ENCODE measurements at places on chromosomes 3 and 15. TPM values are rescaled to one million over a fixed set of nuclear protein-coding genes. Genes with fewer than 3 reads are reported as not detected.

DNA sequence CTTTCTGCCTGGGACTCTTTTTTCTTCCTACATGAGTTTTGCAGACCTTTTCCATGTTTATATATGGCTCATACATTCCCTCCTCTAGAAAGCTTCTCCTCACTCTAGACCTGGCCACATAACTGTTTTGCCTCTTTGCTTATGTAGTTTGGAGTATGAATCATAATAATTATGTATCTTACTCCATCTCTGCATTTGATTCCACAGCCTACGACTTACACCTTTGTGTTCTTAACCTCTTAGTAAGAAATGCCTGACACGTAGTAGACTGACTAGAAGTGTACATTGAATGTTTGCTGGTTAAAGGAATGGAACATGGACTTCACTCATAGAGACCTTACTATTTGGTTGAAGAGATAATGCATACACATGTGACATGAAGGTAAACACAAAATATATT, 56.4 kb downstream of the MBNL1 start:
- no peak for DNase-seq

STX19 gene
- 1.9 TPM for total RNA-seq

DNA sequence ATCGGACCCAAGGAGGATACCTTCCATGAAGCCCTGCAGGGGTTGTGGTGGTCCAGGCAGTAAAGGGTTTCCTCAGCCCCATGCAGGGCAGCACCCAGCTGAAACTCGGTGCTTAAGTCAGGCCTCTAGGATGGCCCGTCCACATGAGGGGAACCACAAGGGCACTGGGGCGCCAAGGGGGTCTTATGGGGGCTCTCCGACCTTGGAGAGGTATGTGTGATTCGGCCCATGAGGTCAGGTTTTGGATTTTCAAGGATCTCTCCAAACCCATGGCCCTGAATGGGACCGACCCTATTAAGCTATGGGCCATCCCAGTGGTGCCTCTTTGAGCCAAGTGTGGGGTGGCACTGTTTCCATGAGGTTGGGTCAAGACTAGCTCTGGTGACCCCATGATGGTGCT, 233.3 kb downstream of the SNRPN start:
- no peak for DNase-seq

- DNase-seq = no peak
These were observed 40.5 kb downstream of the IMPG2 start for GRCh38 chr3:101279765-101280385.

INKA1 gene
- 0.75 TPM for total RNA-seq

AGTR1 gene
- 2.4 TPM for total RNA-seq

DNA sequence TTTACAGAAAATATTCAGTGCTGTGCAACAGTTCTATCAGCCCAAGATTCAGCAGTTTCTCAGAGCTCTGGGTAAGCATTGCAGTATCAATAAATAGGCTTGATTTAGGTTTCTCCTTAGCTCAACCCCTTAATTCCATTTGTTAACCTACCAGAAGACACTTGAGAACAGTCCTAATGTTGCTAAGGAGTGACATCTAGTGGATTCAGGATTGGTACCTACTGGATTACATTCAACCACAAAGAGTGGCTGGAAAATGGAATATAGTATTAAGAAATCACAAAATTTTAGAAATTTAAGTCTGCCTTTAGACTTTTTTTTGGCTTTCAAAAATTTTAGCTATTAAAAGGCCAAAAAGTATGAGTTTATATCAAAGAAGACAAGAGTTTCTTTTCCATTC, 34.7 kb downstream of the POLG start:
- DNase-seq = no peak

DNA sequence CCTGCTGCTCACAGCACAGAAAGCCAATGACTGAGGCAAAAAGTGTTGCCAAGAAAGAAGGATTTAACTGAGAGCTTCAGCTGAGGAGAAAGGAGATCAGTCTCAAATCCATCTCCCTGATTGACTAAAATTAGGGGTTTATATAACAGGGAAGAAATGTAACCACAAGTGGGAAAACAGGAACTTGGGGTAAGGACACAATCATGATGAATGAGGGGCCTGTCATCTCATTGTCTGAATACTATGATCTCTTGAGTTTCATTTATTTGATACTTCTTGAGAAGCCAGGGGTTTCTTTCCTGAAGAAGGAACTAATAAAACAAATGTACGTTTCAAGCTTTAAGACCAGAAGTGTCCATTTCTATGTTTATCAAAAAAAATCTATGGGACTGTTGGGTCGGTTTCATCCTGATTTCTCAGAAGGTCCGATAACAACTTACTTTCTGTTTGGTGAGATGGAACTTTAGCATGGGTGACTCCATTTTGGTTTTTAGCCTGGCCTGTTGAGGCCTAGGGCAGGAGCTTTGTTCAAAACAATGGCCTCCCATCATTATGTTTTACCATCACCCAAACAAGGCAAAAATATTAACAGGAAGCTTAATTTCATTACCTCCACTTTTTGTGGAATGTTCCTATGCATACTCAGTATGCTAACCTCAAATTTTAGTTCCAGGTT, 76.6 kb upstream of the PIAS1 start:
- DNase-seq = no peak

DNA sequence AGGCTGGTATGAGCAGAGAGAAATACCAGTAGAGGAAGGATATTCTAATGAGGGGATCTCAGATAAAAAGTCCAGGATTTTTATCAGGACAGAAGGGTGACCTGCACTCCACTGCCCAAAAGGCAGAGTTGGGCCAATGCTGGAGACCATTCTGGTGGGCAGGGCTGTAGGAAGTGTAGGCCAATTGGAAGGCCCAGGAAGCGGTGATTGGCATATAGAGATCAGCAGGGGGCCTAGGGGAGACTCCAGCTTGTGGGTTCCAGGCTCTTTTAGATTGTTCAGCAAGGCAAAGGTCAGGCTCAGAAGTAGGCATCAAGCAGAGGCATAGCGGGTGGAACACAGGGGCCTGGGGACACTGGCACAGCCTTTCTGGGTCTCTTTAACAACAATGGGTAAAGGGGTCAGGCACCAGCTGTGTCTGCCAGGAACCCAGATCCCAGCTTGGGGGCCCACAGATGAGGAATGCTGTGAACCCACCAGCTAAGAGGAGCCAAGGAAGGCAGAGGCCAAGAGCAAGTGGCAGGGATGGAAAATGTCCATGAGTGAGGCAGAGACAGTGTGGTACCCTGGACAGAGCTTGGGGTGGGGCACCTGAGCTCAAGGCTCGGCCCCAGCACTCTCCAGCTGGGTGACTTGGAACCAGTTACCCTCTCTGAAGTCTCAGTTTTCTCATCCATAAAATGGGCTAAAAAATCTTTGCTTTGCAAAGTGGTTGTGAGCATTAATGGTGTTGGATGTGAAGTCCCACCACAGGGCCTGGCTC, 27.0 kb upstream of the RASGRF1 start:
- DNase-seq = no peak

CLK3 gene
- total RNA-seq = 30.3 TPM

DNA sequence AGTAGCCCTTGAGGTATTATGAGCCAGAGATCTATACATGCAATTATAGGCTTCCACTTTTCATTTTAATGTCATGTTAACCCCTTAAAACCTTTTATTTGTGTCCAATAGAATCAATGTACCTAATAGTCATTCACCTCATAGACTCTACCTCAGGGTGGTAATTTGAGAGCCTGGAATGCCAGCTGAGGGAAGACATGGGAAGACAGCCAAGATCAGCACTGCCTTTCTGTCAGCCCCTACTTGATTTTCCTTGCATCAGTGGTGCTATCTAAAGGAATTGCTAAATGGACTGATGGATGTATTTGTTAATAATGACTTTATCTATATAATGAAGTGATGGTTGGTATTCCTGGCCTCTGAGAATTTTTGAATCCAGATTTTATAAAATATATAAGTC, 113.3 kb upstream of the GBE1 start:
- DNase-seq = no peak

MAN2C1 gene
- total RNA-seq = 73.5 TPM

GRCh38 chr3:110811050-110811449, 260.6 kb upstream of the NECTIN3 start:
- no peak for DNase-seq

DNA sequence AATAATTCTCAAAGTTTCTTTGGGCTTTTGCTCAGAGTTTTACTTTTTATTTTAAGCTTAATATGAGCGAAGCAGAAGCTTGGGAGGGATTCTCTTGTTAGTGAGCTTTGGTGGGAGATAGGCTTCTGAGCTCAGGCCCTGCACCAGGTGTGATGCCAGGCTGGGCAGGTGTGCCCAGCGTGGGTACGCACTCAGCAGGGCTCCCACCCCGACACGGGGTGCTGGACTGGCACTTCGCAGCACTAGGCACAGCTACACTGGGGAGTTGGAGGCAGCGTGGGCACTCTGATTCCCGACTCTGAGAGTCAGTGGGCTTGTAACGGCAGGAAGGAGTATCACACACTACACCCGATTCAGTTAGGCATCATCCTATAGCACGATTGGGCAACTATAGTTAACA, 244.0 kb downstream of the KLF13 start:
- DNase-seq = no peak

DNA sequence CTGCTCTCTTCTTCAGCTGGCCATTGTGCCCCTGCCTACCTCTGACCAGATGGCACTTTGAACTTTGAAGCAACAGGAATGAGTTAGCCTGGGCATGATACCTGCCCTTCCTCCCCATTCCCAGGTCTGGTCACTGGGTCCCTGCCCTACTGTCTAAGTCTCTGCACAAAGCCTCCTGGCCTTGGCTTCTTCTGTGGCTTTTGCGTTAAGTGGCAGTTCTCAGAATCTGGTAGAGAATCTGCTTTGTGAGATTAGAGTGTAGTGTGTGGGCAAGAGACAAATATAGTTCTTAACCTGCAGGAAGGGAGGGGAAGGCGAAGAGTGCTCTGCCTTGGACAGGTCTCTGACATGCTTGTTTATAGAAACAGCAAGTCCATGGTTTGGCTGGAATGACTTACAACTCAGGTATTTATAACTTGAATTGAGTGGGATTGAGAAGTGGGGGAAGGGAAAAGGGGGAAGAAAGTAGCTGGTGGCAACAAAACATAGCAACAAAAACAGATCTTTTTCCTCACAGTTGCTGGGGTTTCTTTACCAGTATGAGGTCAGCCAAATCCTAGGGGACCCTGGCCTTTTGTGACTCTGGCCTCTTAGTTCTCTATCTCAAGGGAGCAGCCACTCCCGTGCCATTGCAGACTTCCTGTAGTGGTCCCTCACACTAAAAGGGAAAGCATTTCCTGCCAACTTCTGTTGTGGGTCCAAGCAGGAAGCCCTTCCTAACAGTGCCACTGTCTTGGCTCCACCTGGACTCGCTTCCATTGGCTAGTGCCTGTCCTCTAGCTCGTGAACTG, 16.7 kb downstream of the MAPKBP1 start:
- no peak for DNase-seq

DNA sequence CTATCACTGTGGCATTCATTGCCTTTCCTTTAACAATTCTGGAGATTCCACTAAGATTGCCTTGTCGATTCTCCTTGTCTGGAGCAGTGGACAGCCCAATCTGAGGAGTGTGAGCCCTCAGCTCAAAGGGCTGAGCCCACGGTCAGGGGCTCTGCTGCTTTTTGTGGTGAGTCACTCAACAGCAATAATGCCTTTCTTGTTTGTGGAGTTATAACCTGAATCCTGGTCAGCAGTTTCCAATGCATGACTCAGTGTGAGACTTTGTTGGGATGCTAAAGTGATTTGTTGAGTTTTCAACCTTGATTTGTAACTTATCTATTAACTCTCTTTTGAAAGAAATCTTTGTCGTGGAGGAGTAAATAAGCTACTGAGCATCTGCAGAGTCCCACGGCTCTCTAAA, 183.5 kb downstream of the TJP1 start:
- no peak for DNase-seq

CPN2 gene
- total RNA-seq = not detected

GRCh38 chr3:155080692-155081091, 573 bp downstream of the MME start:
- DNase-seq = no peak

- DNase-seq = no peak
These were observed 63.8 kb upstream of the ANKRD34C start for GRCh38 chr15:79218588-79219200.

SMAD3 gene
- total RNA-seq = 24.0 TPM

GRCh38 chr3:113516115-113516505, 1.2 kb upstream of the SPICE1 start:
- no peak for DNase-seq

DNA sequence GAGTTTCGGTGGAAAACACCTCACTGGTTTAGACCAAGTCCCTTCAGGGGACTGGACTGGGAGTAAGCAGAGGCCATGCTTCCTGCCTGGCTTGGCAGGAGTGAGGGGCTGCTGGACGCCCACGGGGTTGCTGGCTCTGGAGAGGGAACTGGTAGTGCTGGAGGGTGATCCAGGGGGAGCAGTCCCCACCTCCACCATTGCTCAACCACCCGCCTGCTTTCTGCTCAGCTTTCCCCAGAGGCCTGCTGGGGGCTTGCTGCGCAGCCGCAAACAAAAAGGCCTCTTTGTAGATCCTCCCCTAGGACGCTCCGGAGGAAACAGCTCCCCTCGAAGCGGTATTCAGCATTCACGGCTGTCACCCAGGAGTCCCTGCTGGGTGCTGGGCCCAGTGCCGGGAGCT, 33.5 kb downstream of the EBLN2 start:
- no peak for DNase-seq

DNA sequence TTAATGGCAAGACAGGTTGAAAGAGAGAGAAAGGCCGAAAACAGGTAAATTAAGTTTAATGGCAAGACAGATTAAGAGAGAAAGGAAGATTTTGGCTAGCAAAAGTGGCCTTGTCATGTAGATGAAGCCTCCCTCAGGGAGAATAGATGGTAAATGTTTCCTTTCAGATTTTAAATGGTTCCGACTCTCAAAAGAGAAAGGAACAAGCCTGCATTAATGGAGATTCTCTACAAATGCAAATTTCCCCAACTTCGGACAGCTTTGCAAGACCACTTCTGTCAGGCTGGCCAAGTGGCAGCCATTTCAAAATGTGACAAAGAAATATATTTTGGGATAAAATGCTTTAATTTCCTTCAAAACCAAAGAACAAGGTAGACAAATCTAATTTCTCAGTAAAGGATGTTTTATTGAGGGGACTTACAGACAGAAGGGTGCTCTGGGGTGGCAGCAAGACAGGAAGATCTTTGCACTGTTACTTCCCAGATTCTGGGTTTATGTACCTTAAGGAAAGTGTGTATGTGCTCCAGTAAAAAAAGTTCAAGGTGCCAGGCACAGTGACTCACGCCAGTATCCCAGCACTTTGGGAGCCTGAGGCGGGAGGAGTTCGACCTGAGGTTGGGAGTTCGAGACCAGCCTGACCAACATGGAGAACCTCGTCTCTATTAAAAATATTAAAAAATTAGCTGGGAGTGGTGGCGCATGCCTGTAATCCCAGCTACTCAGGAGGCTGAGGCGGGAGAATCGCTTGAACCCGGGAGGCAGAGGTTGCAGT, 626.3 kb upstream of the NAALADL2 start:
- no peak for DNase-seq

- DNase-seq = no peak
These were observed 173.3 kb downstream of the RBMS3 start for GRCh38 chr3:29454161-29454611.

DNA sequence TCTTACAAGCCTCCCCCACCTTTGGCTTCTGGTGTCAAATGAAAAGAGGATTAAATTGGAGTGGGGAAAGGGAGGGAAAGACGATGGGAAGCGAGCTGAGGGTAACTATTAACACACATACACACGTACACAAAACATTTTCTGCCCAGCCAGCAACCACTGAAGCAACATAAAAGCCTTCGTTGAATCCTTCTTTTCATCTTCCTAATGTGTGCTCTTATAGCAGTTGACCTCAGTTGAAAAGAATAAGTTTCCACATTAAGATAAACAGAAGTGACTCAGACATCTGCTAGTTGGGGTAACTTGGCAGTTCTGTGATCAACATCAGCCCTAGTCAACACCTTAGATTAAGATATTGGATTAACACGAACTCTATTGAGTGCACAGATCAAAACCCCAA, 558.5 kb downstream of the MECOM start:
- DNase-seq = no peak
